ENCODE measurements at places on chromosomes 4 and X.
A peak's percentile ranks its signal among the peaks of the same experiment; 100 is the strongest.

GRCh38 chr4:82069883-82070638, 303.7 kb downstream of the HNRNPD start:
- no peak for DNase-seq

DNA sequence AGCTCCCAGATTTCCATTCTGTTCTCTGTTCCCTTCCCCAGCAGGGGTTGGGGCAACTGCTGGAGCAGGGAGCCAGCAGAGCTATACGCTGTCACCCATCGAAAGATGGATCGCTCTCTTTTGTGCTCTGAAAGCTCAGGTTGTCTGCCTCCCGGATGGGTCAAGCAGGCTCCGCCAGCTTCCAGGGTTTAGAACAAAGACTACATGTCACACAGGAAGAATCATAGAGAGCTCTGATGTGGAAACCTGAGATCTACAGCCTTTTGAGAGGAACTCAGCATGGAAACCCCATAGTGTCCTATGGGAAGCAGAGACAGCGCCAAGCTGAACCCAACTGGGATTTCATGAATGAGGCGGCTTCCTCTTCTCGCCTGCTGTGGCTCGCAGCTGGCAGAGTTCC, 205.4 kb downstream of the HS3ST1 start:
- no peak for DNase-seq

GRCh38 chrX:104459796-104460195, 106.2 kb upstream of the IL1RAPL2 start:
- no peak for DNase-seq

- no peak for DNase-seq
Observed at GRCh38 chr4:101279377-101279871, 67.9 kb downstream of the PPP3CA start.

DNA sequence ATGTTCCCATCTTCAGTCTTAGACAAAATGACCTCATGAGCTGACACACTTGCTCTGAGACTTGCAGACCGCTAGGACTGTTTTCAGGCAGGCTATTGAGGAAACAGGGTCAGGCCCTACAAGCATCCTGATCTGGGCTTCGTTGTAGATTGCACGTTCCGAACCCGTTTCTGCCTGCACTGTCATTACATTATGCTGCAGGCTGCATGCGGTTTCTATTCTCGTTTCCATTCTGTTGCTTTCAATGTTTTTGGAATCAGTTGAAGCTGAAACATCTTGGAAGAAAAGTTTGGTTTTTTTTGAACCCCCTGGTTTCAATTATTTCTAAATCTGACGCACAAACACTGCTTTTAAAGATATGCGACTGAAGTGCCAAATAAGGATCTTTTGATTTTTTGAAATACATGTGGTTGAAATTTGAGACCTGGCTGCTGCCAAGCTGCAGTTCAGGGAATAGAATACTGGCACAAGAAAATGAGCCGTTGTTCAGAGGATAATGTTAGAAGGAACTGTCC, 716.1 kb upstream of the INTU start:
- DNase-seq, result no peak

- no peak for DNase-seq
Observed at GRCh38 chr4:183765251-183765911, 106.3 kb downstream of the TRAPPC11 start.

DNA sequence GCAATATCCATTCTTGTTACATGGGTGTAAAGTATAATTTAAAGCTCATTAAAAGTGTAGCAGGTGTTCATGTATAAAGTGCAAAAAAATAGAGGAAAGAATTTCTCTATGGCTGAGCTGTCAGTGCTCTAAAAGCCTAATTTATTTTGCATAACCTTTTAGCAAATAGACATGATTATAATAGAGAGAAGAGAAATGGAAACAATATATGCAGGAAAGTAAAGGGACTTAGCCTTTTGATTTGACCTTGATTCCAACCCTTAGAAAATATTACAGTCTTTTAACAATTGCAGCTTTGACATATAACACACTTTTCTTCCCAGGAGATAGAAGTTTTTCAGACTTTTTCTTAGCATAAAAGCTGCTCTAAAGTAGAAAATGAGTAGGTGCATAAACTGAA, 978.3 kb downstream of the PCDH18 start:
- no peak for DNase-seq

- no peak for DNase-seq
Observed at GRCh38 chrX:85544609-85545008, 165.1 kb upstream of the POF1B start.

DNA sequence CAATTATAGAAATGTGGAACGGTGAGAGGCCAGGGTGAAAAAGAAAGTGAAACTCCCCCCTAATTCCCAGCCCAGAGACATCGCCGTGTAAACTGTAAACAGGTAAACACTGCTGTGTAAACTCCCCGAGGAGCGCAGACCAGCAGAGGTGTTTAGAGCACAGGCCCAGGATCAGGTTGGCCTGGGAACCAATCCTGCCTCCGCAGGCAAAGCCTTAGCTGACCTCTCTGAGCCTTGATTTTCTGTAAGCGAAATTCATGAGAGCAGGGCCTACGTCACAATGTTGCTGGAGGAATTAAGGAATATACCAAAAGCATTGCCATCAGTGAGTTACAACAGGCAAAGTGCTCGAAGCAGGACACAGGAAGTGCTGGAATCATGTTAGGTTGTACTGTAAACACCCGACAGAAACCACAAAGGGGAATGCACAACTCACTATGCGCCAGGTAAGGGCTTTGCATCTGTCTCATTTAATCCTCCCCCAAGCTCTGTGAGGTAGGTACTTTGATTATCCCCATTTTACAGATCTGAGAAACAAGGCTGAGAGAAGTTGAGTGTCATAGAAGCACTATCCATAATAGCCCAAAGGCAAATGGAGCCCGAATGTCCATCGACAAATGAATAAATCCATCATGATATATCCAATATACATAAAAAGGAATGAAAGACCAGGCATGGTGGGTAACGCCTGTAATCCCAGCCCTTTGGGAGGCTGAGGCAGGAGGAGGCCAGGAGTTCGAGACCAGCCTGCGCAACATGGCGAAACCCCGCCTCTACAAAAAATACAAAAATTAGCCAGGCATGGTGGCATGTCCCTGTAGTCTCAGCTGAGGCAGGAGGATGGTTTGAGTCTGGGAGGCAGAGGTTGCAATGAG, 30.7 kb upstream of the KIAA0232 start:
- DNase-seq, result no peak

- no peak for DNase-seq
Observed at GRCh38 chr4:138576684-138577083, 334.5 kb upstream of the SLC7A11 start.

- peak; percentile 41 for DNase-seq
Observed at GRCh38 chrX:71253253-71254091, 468 bp downstream of the ZMYM3 start.

GRCh38 chr4:137300776-137301175, 231.5 kb downstream of the PCDH18 start:
- DNase-seq, result no peak

DNA sequence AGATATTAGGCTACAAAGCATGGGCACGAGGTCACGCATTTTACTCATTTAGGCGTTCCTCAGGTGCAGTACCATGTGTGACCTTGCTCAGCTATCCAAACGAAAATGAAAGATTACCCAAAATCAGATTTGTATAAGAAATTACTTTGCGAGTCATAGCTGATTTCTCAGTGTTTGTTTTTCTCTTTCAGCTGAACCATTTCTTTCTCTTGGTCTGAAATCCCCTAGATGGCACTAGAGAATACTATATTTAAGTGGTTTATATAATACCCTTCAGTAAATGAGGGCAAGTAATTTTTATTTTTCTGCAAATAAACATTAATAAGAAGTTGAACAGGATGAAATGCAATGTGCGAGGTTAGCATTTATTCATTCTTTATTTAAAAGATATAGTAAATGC, 496.6 kb downstream of the STIM2 start:
- no peak for DNase-seq

DNA sequence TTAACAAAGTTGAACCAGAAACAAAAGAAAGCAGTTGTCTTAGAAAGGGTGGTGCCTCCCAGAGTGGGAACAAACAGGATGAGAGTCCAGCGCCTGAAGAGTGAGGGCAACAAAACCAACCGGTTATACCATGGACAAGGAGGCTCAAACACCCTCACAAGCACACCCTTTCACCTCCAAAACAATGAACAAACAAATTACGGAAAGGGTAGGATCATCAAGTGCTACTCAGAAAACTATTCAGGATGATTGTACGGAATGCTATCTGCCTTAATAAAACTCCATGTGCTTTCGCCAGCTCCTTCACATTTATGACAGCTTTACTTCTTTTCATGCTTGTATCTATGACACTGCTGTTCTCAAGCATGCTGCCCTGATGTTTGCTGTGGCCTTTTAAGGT, 26.8 kb downstream of the SLC39A8 start:
- DNase-seq, result no peak

DNA sequence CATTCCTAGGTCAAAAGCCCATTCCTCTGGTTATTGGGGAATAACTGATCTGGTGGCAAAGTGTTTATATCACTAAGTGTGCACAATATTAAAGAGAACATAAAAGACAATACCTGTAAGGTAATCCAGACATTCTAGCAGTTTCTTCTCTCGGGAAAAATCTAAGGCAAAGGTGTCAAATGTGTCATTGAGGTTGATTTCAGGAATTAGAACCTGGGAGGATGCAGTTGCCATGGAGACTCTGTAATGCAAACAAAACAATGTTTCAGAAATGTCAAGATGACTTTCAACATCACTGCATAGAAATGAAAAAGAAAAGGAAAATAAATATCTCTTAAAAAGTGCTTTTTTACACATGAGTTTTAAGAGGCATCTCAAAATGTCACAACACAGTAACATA, 145.9 kb downstream of the MID1 start:
- DNase-seq, result no peak

GRCh38 chr4:127604949-127605709, 27.6 kb upstream of the INTU start:
- DNase-seq, result no peak

DNA sequence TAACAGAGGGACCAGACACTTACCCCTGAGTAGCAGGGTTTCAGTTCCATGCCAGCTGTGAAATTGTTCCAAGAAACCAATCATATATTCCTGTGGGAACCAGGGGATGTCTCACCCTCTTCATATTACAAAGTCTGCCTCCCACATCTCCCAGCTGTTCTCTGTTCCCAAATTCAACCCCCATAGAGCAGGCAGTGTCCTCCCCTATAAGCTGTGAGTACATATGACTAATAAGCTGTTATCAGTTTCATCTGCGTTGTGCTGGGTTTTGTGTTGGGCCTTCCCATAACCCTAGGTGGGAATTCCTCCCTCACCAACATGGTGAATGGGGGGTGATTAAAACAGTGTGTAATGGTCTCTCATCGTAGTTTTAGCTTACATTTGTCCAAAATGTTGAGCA, 41.0 kb downstream of the CEP44 start:
- DNase-seq, result no peak

DNA sequence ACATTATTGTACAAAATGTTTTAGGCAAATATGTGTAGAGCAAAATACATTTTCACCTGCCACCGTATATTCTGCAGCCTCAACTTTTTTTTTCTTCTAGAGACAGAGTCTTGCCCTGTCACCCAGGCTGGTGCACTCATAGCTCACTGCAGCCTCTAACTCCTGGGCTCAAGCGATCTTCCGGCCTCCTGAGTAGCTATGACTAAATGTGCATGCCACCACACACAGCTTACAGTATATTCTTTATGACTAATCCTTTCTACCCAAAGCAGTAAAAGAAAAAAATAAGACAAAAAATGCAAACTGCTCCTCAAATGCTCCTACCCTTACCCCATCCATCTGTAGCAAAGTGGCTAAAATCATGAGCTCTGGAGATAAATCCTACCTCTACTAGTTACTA, 426.3 kb downstream of the KCNIP4 start:
- no peak for DNase-seq

DNA sequence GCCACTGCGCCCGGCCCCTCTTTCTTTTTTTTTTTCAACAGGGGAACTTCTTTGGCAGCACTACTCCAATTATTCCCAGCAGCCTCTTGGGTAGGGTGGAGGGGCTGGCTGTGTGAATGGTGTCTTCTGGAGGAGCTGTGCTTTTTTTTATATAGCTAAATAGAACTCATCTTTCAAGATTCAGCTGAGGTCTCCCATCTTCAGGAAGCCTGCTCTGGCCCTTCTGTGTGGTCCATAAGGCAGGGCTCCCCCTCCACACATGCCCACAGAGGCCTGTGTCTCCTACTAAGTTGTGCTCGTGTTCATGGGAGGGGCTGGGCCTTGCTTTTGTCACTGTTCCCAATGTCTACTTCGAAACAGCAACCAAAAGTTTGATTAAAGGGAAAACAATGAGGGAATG, 116.8 kb downstream of the AFAP1 start:
- DNase-seq, result no peak

DNA sequence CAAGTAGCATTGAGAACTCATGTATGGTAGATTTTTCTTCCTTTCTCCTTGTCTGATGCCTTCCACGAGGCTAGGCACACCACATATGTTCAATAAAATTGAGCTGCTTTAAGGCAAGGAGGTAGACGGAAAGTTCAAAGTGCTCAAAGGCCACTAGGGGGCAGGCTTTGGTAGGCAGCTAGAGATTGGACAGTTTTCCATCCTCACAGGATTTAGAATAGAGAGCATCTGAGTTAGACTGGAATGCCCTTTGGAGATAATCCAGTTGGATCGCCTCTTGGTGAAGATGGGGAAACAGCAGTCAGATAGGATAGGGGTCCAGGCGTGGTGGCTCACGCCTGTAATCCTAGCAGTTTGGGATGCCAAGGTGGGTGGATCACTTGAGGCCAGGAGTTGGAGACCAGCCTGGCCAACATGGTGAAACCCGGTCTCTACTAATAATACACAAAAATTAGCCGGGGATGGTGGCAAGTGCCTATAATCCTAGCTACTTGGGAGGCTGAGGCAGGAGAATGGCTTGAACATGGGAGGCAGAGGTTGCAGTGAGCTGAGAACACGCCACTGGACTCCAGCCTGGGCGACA, 30.4 kb downstream of the ELF4 start:
- DNase-seq, result peak; percentile 56

GRCh38 chr4:154032914-154033313, 244.0 kb upstream of the SFRP2 start:
- DNase-seq, result no peak

DNA sequence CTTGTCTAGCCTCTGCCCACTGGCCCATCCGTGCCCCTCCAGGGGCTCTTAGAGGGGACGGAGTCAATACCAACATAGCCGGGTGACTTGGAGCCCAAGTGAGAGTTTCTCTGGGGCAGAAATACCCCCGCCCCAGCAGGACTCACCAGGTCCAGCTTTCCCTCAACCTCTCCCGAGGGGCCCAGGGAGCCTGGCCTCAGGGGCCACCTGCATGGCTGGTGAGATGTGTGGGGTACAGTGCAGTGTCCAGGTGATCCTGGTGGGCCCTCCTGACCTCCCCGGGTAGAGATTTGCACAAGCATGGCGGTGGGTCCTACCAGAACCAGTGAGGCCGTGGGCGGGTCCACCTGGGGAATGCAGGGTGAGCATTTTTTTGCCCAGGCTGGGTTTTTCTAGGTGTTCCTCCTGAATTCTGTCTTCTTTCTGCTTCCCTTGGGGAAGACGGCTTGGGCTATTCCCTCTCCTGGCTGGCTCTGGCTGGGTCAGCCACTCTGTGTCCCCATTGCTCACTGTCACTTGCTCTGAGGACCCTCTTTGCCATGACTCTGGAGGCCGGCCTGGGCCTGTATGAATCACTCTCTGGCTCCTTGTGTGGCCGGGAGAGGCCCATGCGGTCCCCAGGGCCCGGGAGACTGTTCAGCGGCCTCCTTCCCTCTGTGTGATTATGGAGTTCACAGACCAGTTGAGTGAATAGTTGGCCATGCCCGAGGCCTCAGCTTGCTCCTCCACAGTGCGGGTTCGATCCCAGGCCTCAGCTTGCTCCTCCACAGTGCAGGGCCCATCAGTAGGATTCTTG, 71.0 kb upstream of the NKX1-1 start:
- DNase-seq, result no peak

Data from stimulated activated CD4-positive, alpha-beta T cell treated with anti-CD3 and anti-CD28 coated beads, Interleukin-2, amount 100 ng/mL, for 24 hours (primary cell).